ENCODE measurements at places on chromosomes 11 and 22. TPM values are rescaled to one million over a fixed set of nuclear protein-coding genes. Genes with fewer than 3 reads are reported as not detected.
A peak's percentile ranks its signal among the peaks of the same experiment; 100 is the strongest.

Gene DRICH1
- not detected for total RNA-seq

Gene NPTXR
- 2.5 TPM for total RNA-seq

DNA sequence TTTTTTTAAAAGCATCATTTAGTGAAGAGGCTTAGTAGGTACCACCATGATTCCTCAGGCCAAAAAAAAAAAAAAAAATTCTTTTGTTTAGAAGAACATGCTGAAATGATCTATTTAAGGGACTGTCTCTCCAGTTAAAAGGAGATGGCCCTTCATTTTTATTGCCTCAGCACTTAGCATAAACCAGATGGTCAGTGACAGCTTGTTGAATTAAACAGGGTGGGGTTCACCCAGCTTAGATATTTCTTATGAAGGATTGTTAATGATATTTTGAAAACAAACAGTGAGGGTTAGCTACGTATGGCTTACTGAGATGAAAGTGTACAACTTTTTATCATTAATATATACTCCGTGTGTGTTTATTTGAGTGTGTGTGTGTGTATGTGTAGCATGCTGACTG lies 203.7 kb downstream of the FAM181B start:
- H3K27ac ChIP-seq: no peak overlapping the region
- H3K4me1 ChIP-seq: no peaks in the 10 kb centered on the region
- H3K4me3 ChIP-seq: no peak overlapping the region
- no peak for DNase-seq
- no peaks in the 10 kb centered on the region for H3K27me3 ChIP-seq
- H3K36me3 ChIP-seq: no peaks in the 10 kb centered on the region

- H3K27ac ChIP-seq: no peak overlapping the region
- H3K4me1 ChIP-seq: no peaks in the 10 kb centered on the region
- no peak overlapping the region for H3K4me3 ChIP-seq
These were observed 64.7 kb upstream of the TBCEL start for GRCh38 chr11:120959189-120959588.

GRCh38 chr11:35082321-35083180 lies 56.4 kb upstream of the CD44 start:
- peak; percentile 24 for DNase-seq
- H3K27ac ChIP-seq: no peak overlapping the region
- H3K27me3 ChIP-seq: no peaks in the 10 kb centered on the region
- no peaks in the 10 kb centered on the region for H3K36me3 ChIP-seq

DNA sequence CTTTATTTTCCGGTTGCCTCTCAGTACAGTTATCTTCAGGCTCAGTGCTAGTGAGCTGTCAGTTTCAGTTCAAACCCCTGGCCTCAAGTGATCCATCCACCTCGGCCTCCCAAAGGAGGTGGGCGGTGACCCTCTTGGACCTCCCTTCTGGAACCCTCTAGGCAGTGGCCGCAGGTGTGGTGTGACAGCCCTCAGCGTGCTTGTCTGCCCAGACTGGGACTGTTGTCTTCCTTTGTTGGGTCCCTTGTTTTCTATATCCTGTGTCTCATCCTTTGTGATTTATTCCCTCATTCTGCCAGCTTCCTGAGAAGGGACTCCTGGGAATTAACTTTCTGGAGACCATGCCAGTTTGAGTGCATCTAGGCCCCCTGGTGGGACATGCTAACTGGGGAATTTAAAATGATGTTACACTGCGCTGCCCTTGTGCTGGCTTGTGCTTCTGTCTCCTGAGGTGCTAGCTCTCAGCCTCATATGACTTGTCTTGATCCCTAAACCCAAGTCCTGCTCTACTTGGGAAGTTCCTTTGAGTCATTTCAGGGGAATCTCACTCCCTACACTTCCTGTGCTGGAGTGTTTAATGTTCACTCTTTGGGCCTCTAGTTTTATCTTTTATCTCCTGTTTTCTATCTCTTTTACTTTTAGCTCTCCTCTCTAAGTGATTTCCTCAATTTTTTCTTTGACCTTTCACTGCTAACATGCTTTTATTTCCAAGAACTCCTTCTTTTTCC lies 19.4 kb downstream of the MED15 start:
- H3K27ac ChIP-seq: no peak overlapping the region
- peaks cover 22% of the 10 kb centered on the region for H3K4me1 ChIP-seq
- H3K36me3 ChIP-seq: no peaks in the 10 kb centered on the region

GRCh38 chr22:44103735-44104480 lies 76.8 kb upstream of the PARVG start:
- no peaks in the 10 kb centered on the region for H3K36me3 ChIP-seq
- no peak overlapping the region for H3K4me3 ChIP-seq
- H3K27ac ChIP-seq: no peak overlapping the region
- DNase-seq: no peak
- H3K4me1 ChIP-seq: peaks cover 18% of the 10 kb centered on the region
- no peaks in the 10 kb centered on the region for H3K27me3 ChIP-seq

Gene RIMBP3C
- 1.2 TPM for total RNA-seq

- no peaks in the 10 kb centered on the region for H3K4me1 ChIP-seq
- H3K27me3 ChIP-seq: no peaks in the 10 kb centered on the region
- no peak overlapping the region for H3K27ac ChIP-seq
These were observed 230.2 kb upstream of the B3GAT1 start for GRCh38 chr11:134642206-134642605.

DNA sequence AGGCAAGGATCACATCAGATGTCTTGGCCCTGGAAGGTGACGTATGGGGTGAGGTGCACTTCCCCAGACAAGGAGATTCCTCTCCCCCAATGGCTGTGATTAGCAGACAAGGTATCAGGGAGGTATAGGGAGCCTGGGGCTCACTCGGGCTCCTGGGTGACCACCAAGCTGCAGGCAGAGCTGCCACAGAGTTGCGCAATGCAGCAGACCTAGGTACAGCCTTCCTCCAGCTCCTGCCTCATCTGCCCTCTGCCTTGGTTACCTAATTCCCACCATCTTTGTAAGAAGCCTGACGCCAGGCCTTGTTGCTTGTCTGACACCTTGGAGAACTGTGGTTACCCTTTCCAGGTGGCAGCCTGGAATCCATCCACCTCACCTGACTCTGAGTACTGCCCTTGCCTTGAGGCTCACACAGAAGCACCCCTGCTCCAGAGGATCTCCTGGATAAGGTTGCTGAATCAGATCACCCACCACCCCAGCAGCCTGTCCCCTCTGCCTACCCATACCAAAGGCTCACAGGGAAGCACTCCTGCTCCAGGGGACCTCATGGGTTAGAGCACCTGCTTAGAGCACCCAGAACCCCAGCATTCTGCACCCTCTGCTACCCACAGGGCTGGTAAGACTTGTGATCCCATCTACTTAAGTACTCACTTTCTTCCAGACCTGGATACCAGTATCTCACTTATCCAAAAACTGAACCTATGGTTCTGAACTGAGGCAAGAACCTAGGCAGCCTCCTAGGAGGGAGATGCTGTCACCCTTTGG lies 40.4 kb downstream of the GAB4 start:
- no peaks in the 10 kb centered on the region for H3K36me3 ChIP-seq
- DNase-seq: no peak
- no peak overlapping the region for H3K27ac ChIP-seq
- H3K4me3 ChIP-seq: no peak overlapping the region

Gene APOBEC3H
- total RNA-seq: 1.4 TPM

GRCh38 chr11:35624316-35624715 lies 6.1 kb downstream of the FJX1 start:
- H3K27me3 ChIP-seq: no peaks in the 10 kb centered on the region
- no peaks in the 10 kb centered on the region for H3K36me3 ChIP-seq
- no peak overlapping the region for H3K27ac ChIP-seq
- no peak for DNase-seq
- H3K4me3 ChIP-seq: no peak overlapping the region

GRCh38 chr11:114447892-114448291 lies 8.6 kb downstream of the REXO2 start:
- H3K27me3 ChIP-seq: no peaks in the 10 kb centered on the region
- H3K4me3 ChIP-seq: no peak overlapping the region
- no peak overlapping the region for H3K27ac ChIP-seq
- H3K4me1 ChIP-seq: no peaks in the 10 kb centered on the region
- no peak for DNase-seq
- no peaks in the 10 kb centered on the region for H3K36me3 ChIP-seq

DNA sequence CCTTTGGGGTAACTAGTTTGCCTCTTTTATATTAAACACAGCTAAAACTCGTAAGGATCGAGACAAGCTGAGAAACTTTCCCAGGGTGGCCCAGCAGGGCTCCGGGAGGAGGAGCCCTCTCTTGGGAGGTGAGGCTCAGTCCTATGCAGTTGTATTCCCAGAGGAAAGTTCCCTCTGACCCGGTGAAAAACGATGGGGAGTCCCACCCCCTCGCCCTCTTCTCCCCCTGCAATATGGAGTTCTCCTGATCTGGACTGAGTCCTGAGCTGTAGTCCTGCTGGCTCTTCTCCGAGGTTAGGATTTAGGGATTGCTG lies 1.3 kb downstream of the NTM start:
- DNase-seq: no peak
- no peaks in the 10 kb centered on the region for H3K36me3 ChIP-seq
- no peak overlapping the region for H3K4me3 ChIP-seq
- no peak overlapping the region for H3K27ac ChIP-seq
